ENCODE measurements at places on chromosomes 5 and 9. TPM values are rescaled to one million over a fixed set of nuclear protein-coding genes. Genes with fewer than 3 reads are reported as not detected.

DNA sequence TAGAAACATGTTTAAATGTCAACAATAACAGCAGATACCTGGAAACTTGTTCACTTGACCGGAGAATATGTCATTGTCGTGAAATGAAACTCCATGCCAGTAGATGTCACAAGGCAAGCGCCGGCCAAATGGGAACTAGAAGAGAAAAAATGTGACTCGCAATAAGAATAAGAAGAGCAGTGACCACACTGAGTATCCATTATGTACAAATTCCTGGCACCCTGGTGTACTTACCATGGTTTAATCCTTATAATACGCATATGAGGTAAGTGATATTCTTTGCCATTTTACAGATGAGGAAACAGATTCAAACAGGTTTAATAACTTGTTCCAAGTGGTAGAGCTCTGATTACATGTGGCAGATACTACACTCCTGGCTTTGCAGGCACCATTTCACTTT is 53.9 kb downstream of the TTLL11 start:
- DNase-seq = no peak

DNA sequence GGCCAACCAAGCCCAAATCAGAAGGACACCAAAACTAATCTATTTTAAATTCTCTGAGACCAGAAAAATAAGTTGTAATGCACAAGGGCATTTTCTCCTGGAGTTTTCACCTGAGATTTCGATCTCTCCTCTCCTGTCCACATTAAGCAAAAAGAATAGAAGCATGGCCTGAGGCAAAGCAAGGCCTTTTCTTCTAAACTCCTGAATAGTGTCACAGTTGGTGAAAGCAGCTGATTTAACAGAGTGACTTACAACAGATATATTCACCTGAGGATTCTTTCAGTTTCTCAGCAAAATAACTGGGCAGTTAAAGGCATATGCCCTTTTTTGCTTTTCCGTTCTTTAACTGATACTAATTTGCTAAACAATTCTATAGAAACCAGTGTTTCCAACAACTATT is 547.7 kb downstream of the EFNA5 start:
- DNase-seq = no peak

ADAMTS19 gene
- 1.7 TPM for total RNA-seq

DBH gene
- not detected for total RNA-seq

HCN1 gene
- not detected for total RNA-seq

SPINK6 gene
- not detected for total RNA-seq

ORM2 gene
- not detected for total RNA-seq

DNA sequence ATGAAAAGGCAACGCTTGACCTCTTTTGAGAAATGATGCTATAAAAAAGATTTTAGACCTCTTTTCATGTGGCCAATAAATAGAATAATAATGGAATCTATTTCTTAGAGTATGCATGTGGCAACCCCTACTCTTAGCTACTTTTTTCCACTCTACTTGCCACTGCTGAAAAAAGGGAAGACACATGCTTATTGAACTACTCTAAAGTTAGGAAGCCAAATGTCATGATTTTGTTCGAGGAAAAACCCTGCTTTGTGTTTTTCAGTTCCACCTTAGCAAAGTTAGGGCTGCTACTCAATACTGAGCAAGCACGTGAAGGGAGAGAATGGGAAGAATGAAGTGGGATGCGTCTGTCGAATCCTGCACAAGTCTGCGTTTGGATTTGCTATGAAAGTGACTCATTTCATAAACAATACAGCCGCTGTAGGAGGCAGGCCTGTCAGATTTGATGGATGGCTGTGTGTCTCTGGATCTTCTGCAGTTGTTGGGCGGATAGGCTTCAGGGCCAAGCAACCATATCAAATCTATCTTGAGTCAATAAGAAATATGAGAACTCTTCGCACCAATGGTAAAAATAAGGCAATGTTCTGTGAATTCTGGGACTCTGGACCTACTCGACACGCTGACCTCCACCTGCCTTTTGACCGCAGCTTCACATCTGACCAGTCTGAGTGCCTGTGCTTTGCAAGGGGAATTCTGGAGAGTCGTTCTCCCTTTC is 333.6 kb downstream of the PIK3R1 start:
- DNase-seq = peak; percentile 19

GPX3 gene
- total RNA-seq = 2.3 TPM

CCDC192 gene
- not detected for total RNA-seq

PHF2 gene
- total RNA-seq = 7.0 TPM

GRCh38 chr9:89701221-89701798 is 96.5 kb downstream of the GADD45G start:
- DNase-seq = no peak

DNA sequence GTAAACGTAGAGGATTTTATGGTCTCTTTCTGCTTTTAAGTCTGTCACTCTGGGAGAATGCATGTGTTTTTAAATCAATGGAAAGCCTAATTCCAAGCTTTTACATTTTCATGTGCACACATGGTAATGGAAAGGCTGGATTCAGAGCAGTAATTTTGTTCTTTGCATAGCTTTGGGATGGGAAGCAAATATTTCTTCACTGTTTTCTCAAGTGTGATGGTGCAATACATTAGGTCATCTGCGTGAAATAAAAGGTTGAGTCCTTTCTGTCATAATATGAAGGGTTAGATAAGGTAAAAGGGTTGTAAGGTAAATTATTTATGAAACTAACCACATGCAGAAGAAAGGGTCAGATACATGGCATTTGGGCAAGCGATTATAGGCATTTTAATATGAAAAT is 88.2 kb upstream of the NR3C1 start:
- DNase-seq = no peak

- DNase-seq = no peak
These were observed 341.1 kb downstream of the MAT2B start for GRCh38 chr5:163846512-163846911.

GRCh38 chr5:88734983-88735382 is 148.0 kb downstream of the MEF2C start:
- DNase-seq = peak; percentile 40

DNA sequence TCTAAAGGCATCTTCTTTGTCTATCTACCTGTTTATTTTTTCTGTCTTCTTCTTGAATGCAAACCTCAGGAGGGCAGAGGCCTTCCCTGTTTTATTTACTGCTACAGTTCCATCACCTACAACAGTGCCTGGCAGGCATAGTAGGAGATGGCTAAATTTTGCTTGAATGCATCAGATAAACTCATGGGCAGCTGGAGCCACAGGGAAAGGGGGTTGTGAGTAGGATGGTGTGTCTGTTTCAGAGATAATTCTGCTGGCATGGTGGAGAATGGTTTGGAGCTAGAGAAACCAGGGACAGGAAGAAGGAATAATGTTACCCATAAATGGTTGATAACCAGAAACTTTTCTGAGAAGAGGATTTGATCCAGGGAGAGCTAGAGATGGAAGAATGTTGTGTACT is 189.8 kb upstream of the BRINP1 start:
- DNase-seq = no peak

- no peak for DNase-seq
These were observed 85.4 kb downstream of the PCSK1 start for GRCh38 chr5:96347502-96348292.

DNA sequence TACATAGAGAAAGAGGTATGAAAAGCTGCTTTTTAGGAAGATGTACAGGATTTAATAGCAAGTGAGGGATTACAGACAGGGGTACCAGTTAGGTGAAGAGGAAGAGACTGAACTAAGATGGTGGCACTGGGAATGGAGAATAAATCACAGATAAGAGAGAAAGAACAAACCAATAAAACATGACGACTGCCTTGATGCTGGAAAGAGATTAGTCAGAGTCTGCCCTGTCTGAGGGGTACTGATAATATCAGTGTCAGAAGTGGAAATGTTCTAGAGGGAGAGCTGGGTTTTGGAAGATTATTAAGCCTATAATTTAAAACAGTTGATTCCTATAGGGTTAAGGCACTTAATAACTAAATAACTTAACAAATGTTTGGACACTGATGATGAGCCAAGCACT is 77.7 kb downstream of the NR2F1 start:
- no peak for DNase-seq

DMGDH gene
- not detected for total RNA-seq

GRCh38 chr9:97367729-97368128 is 44.2 kb upstream of the TDRD7 start:
- no peak for DNase-seq

GRCh38 chr9:34638138-34638445 is 505 bp upstream of the SIGMAR1 start:
- DNase-seq = no peak

DNA sequence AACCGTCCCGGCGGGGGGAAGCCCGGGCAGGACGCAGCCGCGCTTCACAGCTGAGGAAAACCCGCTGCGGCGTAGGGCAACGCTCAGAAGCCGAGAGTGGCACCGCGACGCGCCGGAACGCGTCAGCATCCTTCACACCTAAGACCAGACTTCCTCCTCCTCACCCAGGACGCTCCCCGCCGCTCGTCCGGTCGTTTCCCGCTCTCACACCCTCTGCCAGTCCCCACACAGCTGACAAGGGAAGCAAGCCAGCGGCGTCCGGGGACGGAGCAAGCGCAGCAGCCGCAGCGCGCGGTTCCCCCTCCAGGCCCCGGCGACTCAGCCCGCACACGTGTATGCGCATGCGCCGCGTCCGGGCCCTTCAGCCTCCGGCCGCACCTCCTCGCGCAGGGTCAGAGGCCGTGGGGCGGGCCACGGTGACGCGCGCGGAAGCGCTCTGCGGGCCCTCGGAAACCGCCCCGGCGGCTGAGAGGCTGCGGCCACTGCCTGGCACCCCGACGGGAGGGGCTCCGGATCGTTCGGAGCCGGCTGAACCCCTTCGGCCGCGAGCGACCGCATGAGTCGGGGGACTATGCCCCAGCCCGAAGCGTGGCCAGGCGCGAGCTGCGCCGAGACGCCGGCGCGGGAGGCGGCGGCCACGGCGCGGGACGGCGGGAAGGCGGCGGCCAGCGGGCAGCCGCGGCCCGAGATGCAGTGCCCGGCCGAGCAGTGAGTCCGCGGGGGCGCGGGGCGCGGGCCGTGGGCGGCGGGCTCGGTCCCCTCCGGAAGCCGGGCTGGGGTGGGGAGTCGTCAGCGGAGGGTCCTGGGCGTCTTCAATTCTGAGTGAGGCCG is at the start of gene OTULIN:
OTULIN (plus strand) TSS at position 449 of the 831 bp plus-strand sequence; CDS start at position 557, 108 bp downstream.
- DNase-seq = peak; percentile 94

RUSC2 gene
- total RNA-seq = 27.2 TPM

- peak; percentile 100 for DNase-seq
These were observed 106.6 kb upstream of the PITX1 start for GRCh38 chr5:135140446-135141204.

DNA sequence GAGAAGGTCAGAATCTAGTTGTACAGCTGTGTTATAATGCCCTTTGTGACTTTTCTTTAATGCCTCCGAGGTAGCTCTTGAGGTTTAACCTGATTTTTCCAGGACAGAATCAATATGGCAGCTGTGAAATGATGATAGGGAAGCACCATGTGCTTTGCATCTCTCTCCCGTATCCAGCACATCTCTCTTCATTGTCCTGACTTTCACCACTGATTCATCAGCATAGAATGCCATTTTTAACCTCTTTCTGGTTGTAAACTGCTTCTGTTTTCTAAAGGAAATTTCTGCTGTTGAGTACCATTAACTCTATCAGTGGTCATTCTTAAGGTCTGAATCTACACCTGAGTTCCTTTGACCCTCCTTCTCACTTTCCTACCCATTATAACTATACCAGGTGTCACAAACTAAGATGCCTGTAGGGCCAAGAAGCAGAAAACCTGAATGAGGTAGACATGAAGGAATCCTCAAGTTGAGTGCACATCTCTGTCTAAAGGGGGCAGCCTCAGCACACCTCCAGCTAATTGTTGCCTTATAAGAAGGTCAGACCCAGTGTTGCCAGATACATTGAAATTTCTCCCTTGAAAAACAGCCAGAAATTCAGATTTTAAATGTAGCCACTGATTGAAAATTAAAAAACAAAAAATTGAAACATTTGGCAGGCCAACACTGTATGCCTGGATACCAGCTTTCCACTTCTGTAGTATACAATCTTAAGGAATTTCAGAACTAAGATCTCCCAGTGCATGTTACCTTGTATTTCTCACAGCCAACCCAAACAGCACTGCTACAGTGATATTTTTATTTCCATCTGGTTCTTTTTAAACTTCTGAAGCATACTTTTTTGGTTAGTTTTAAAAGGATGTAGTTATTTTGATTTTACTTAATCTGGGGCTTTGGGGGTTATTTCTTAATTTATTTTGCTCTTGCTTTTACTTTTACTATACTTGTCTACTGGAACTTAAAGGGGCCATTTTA is 35.8 kb upstream of the TLX3 start:
- no peak for DNase-seq

DNA sequence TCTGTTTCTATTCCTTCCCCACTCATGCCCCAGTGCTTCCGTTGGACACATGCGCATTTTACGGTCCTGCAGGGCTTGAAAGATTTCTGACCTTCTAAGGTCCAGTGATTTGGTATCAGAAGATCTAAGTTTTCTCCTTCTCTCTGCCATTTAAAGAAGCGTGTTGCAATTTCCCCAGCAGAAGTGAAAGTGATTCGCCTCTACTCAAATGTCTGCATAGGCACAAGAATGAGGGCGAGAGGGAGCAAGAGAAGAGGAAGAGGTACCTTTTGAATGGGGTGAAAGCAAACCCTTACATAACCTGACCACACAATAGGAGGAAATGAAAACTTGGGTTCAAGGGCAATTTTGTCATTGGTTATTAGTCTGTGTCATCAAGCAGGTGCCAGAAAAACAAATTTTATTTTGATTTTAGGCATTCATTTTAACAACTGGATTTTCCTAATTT is 31.7 kb upstream of the NR3C1 start:
- no peak for DNase-seq

GNE gene
- total RNA-seq = 27.0 TPM

SPINK13 gene
- total RNA-seq = not detected

IQGAP2 gene
- total RNA-seq = 12.3 TPM

GRCh38 chr9:95864852-95865580 is 10.5 kb upstream of the ERCC6L2 start:
- no peak for DNase-seq

GRCh38 chr5:6354848-6355247 is 23.5 kb downstream of the MED10 start:
- no peak for DNase-seq

- no peak for DNase-seq
These were observed 36.2 kb downstream of the KIF4B start for GRCh38 chr5:155049569-155050383.

ACSL6 gene
- 1.1 TPM for total RNA-seq

GRCh38 chr5:58148254-58148775 is 311.6 kb downstream of the PLK2 start:
- DNase-seq = peak; percentile 25

DNA sequence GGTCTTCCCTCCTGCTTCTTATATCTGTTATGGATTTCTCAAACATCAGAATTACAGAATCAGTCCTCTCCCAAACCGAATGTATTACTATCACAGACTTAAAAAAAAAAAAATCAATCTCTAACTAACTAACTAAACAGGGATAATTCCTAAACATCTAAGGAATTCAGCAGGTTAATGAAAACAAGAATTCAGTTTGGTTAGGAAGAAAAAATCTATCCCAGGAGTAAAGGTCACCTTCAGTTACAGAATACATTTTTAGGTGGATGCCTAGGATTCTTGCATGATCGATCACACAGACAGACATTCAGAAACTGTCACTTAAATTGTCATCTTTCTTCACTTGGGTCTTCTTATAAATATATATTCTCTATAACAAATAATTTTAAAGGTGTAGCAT is 11.5 kb downstream of the PTAR1 start:
- DNase-seq = no peak

- no peak for DNase-seq
These were observed 16.5 kb downstream of the AGXT2 start for GRCh38 chr5:35031276-35031675.

- DNase-seq = no peak
These were observed 148.5 kb downstream of the ISOC1 start for GRCh38 chr5:129243039-129243438.

FREM1 gene
- total RNA-seq = 0.37 TPM

CCDC171 gene
- total RNA-seq = 9.1 TPM

KIF3A gene
- total RNA-seq = 6.2 TPM
